ENCODE measurements at places on chromosomes 5 and 9.

DNA sequence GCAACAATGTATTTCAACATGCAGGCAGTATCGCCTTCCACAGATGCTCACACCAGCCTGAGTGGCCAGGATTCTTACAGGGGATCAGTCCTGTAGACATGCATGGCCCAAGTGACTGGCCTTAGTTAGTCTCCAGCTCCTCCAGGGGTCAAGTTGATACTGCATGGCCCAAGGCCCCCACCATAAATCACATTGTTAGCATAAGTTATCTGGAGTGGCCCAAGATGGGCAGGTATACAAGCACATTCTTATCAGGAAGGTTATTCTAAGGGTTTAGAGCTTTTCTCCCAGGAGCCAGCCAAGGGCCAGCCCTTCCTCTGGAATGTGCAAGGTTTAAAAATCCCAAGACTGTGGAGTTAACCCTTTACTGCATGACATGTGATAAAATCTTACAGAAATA, 230.9 kb upstream of the NFIL3 start:
- no peak for DNase-seq

DNA sequence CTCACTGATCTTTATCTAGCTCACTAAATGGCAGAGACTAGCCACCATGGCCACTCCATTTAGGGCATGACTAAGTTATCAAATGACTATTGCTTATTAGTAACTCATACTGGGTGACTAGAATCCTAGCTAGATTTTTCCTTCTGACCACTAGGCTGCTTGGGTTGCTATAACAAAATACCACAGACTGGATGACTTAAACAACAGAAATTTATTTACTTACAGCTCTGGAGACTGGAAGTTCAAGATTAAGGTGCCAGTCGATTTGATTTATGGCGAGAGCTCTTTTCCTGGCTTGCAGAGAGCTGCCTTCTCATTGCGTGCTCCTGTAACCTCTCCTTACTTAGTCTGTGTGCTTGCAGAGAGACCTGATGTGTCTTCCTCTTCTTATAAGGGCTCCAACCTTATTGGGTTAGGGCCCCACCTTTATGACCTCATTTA, 55.0 kb upstream of the APC start:
- DNase-seq: no peak

DNA sequence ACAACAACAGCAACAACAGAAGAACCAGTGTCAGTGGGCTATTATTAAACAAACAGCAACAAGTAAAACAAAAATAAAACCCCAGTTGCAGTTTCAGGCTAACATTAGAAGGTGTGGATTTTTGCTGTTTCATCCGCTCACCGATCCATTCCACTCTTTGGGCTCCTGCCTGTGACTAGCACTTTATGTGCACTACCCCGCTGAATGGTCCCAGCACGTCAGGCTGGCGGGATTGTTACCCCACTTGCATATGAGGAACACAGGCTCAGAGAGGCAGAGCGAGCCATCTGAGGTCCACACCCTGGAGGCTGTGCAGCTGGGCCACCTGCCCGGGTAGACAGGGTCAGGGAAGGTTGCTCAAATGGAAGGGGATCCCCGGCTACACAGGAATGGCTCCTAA, 26.0 kb downstream of the NSG2 start:
- DNase-seq: no peak

- peak; percentile 83 for DNase-seq
Measured at GRCh38 chr9:112332977-112333638, at the start of gene PTBP3. Gene PTBP3, minus strand, starts transcription at chr9:112333619. Its CDS starts 35,754 bp downstream, at chr9:112297865.

DNA sequence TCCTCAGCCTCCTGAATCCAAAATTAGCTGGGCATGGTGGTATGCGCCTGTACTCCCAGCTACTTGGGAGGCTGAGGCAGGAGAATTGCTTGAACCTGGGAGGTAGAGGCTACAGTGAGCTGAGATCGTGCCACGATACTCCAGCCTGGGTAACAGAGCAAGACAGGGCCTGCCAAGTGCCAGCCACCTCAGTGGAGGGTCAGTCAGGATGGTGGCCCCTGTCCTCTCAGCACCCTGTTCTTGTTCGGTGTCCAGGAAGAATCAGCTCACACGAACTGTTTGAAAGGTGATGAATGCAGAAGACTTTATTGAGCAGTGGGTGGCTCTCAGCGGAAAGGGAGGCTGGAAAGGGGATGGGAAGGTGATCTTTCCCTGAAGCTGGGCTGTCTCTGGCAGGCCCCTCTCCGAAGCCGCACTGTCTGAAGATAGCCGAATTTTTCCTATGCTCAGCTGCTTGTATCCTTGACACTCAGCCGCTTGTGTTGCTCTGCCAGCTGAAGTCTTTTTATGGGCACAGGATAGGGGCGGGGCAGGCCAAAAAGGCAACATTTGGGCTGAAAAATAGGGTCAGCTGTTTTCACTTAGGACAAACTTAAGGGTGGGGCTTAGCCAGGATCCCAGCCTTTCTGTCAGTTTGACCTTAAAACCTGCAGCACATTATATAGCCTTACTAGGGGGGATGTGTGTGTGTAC, 50.9 kb downstream of the UBE2R2 start:
- no peak for DNase-seq

GRCh38 chr5:75439276-75439675, 72.2 kb downstream of the CERT1 start:
- DNase-seq: no peak
